ENCODE measurements at places on chromosomes 1 and 21.

DNA sequence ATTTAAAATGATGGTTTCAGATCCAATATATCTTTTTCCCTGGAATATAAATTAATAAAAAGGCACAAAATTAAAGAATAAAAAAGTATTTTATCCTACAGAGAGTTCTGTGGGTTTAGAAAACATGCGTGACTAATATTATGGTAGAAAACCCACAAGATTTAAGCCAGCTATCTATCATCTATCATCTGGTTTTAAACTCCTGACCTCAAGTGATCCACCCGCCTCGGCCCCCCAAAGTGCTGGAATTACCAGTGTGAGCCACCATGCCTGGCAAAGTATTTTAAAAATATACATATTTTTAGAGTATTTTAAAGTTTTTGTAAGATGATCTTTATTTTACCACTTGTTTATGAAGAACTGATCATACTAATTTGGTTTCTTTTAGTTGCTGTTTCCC, 79.5 kb downstream of the NRIP1 start:
- no peak for DNase-seq

- DNase-seq: no peak
These were observed 1044.9 kb downstream of the BRINP3 start for GRCh38 chr1:189432753-189433152.

GRCh38 chr1:201827321-201828216, 1.4 kb upstream of the IPO9 start:
- no peak for DNase-seq

GRCh38 chr1:242813490-242814091, 289.1 kb upstream of the PLD5 start:
- no peak for DNase-seq

- DNase-seq: no peak
These were observed 229.9 kb downstream of the AKT3 start for GRCh38 chr1:243620096-243620495.

DNA sequence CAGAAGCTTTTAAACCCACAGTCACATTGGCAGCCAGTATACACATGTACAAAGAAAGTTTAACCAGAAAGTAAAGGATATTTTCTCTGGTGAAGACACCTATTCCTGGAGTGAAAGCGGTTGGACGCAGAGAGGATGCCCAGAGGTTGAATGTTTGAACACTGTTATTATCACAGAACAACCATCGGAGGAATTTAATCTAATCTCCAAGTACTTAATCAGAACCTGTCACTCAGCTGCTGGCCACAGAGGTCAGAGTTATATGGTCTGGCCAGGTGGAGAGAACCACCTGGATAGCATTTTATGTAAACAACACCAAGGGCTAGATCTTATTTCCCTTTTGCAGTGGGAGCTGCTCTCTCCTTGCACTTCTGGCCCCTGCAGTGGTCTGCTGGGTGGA, 29.4 kb downstream of the SPATA46 start:
- no peak for DNase-seq

DNA sequence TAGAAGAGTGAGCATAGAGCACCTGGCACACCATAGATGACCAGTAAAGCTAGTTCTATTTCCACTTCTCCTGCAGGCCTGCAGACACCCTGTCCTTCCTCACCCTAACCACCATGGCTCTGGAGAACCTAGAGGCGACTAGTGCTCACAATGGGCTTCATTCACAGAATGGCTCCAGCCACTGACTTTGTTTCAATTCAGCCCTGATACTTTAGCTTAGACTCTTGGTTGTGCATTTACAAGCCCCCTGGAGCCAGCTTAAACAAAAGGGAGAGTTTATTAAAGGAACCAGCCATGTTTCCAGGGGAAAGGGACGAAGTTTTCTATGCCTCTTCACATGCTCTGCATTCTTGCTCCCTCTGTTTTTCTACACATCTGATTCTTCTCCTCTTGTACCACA, 123.7 kb downstream of the NAV1 start:
- no peak for DNase-seq

- DNase-seq: peak; percentile 6
These were observed 62.0 kb upstream of the MACF1 start for GRCh38 chr1:39142401-39143060.

- DNase-seq: peak; percentile 63
These were observed 129.2 kb downstream of the ROR1 start for GRCh38 chr1:63902844-63903589.

- DNase-seq: peak; percentile 75
These were observed 56.6 kb upstream of the RPL11 start for GRCh38 chr1:23634840-23635651.

- DNase-seq: no peak
These were observed 164.4 kb downstream of the NTPCR start for GRCh38 chr1:233114860-233115259.

DNA sequence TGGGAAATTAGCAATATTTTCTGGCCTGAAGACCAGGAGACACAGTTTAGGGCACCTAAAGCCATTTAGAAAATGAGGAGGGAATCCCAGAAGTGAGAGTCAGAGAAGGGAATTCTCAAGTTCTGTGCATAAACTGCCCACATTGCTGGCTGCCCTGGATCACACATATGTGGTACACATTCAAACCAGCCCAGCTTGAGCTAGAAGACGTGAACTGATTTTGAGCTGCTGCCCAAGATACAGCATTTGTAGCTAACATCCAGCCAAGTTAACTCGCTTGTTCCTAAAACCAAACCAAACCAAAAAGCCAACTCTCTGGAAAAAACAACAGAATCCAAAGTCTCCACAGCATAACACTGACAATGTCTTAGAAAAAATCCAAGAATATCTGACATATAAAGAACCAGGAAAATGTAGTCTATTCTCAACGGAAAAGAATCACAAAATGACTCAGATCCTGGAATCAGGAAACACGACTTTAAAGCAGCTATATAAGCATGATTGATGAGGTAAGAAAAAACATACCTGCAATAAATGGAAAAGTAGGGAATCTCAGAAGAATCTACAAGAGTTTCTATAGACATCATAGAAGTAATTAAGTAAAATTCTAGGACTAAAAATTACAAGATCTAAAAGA, 18.2 kb upstream of the QSOX1 start:
- DNase-seq: no peak

- no peak for DNase-seq
These were observed 47.3 kb downstream of the SLC25A24 start for GRCh38 chr1:108152782-108153222.
